Large intestine (tissue), 12 donors: ENCODE measurements at places on chromosomes 1 and 21. TPM values are rescaled to one million over a fixed set of nuclear protein-coding genes. Genes with fewer than 3 reads are reported as not detected.

Gene SLC45A3
- polyA plus RNA-seq: 9.3 TPM

Gene CD244
- polyA plus RNA-seq: 2.1 TPM

Gene SMCP
- polyA plus RNA-seq: not detected

Gene FMOD
- polyA plus RNA-seq: 104 TPM

Gene MSH4
- 0.24 TPM for polyA plus RNA-seq

Gene RCSD1
- 7.4 TPM for polyA plus RNA-seq

Gene CHRM3
- 9.5 TPM for polyA plus RNA-seq

Gene HFM1
- 1.5 TPM for polyA plus RNA-seq

Gene CMPK1
- 150 TPM for polyA plus RNA-seq

Gene PPM1J
- polyA plus RNA-seq: 0.52 TPM

Gene SPATA21
- not detected for polyA plus RNA-seq

Gene TMEM240
- 3.9 TPM for polyA plus RNA-seq

Gene VSIG8
- polyA plus RNA-seq: 0.06 TPM

GRCh38 chr1:115873184-115873583 is 32.3 kb upstream of the NHLH2 start:
- H3K27me3 ChIP-seq: peaks cover 16% of the 10 kb centered on the region
- DNase-seq: no peak
- no peak overlapping the region for H3K4me3 ChIP-seq
- H3K4me1 ChIP-seq: no peaks in the 10 kb centered on the region
- H3K36me3 ChIP-seq: no peaks in the 10 kb centered on the region

- peaks cover 2% of the 10 kb centered on the region for H3K4me1 ChIP-seq
- no peaks in the 10 kb centered on the region for H3K27me3 ChIP-seq
- DNase-seq: no peak
- H3K27ac ChIP-seq: no peak overlapping the region
Observed at GRCh38 chr1:187938092-187938491, 1109.3 kb downstream of the PLA2G4A start.

GRCh38 chr1:158099185-158099584 is 81.5 kb upstream of the CD1D start:
- no peak for DNase-seq
- no peaks in the 10 kb centered on the region for H3K27me3 ChIP-seq
- H3K4me3 ChIP-seq: no peak overlapping the region
- peaks cover 20% of the 10 kb centered on the region for H3K4me1 ChIP-seq
- H3K27ac ChIP-seq: no peak overlapping the region

- no peaks in the 10 kb centered on the region for H3K27me3 ChIP-seq
- no peaks in the 10 kb centered on the region for H3K4me1 ChIP-seq
- no peak overlapping the region for H3K4me3 ChIP-seq
- no peak overlapping the region for H3K27ac ChIP-seq
- H3K36me3 ChIP-seq: no peaks in the 10 kb centered on the region
- DNase-seq: no peak
Observed at GRCh38 chr1:200369131-200369530, 40.7 kb downstream of the ZNF281 start.

DNA sequence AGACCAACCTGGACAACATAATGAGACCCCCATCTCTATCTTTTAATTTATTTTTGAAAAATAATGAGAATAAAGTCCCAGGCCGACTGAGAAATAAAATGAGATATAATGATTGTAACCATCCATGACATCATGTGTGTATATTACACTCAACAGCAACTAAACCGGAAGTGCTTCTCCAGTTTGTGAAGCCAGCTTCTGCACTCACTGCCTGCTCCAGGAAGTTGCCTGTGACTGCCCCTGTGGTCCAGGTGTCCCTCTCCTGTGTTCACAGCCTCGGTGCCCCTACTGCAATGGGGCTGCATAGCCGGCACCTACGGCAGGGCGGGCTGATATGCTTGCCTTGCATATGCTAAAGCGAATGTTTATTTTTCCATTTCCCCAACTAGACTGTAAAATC is 68.3 kb downstream of the SSBP3 start:
- no peak overlapping the region for H3K4me3 ChIP-seq
- H3K4me1 ChIP-seq: peaks cover 25% of the 10 kb centered on the region
- no peak overlapping the region for H3K27ac ChIP-seq
- no peaks in the 10 kb centered on the region for H3K27me3 ChIP-seq

GRCh38 chr1:26288311-26288941 is 8.5 kb downstream of the SH3BGRL3 start:
- no peaks in the 10 kb centered on the region for H3K27me3 ChIP-seq
- H3K27ac ChIP-seq: no peak overlapping the region
- H3K4me3 ChIP-seq: no peak overlapping the region
- H3K36me3 ChIP-seq: peaks cover 16% of the 10 kb centered on the region
- no peak for DNase-seq

DNA sequence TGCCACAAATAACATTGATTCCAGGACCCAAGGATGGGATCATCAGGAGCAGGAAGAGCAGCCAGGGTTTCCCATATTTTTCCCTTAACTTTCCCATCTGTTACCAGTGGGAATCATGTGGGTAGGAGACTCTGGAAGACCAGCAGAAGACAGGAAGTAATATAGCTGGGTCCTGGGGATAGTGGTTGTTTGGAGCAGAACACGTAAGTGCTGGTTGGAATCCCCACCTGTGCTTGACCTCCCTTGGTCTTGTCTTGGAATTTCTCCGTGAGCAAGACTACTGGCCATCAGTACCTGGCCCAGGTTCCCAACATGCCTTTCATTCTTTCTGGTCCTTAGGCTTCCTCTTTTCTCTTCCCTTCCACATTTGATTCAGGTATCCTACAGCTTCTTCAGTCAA is 20.9 kb upstream of the SLC27A3 start:
- H3K4me1 ChIP-seq: peaks cover 27% of the 10 kb centered on the region
- no peak for DNase-seq

DNA sequence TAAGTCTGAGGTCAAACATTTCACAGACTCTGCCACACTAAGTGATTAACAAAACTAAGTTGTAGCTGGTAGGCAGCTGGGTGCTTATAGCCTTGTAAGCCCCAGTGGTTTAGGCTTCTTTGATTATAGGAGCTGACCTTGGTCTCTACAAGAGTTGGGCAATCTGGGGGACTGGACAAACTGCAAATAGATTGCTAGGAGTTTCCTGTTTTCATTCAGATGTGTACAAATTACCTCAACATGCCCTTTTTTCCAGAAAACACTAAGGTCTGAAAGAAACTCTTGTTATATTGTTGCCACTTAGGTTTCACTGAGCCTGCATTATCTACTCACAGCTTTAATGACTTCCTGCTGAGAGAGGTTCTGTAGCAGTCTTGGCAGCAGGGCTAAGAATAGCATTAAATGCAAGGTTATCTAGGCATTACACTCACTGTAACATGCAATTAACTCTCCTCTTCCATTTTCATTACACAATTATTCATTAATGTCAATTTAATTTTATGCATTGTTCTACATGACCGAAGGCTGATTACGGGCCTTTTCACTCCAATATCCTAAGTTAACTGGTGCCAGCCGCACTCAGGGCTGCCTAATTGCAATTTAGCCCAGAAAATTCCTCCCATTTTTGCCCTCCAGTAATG is 314.0 kb downstream of the LMO4 start:
- H3K4me1 ChIP-seq: peaks cover 4% of the 10 kb centered on the region
- peak; percentile 7 for DNase-seq
- no peak overlapping the region for H3K27ac ChIP-seq
- no peaks in the 10 kb centered on the region for H3K36me3 ChIP-seq
- H3K27me3 ChIP-seq: no peaks in the 10 kb centered on the region

DNA sequence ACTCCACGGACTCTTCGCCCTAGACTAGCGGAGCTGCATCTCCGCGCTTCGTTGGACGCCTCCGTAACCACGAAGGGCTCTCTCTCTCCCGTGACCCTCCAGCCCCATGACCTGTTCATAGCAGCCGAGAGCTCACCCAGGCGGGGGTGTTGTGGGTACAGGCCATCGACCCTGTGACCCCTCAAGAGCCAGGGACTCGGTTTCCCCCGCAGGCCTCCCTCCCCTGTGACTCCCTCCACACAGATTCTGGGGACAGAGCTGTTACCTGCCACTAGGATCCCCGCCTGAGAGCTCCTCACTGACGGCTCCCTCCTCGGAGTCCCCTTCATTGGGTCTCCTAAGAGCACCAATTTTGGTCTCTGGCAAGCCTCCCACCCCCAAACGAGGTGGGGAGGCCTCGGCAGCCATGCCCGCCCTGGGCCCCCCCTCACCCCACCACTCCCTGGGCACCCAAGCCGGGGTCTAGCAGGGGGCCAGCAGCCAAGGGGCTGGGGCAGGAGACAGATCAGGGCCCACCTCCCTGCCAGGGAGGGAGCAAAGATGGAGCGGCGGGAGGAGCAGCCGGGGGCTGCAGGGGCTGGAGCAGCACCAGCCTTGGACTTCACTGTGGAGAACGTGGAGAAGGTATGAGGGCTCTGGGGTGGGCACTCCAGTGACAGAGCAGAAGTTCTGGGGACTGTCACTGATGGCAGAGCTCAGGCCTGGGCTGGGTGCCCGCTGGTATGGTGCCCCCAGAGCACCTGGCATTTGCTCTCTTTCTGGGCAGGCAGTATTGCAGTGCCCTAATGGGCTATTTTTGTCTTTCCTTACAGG is 517 bp downstream of the IPO13 start:
- peak overlapping the region; percentile 80 for H3K4me3 ChIP-seq
- H3K4me1 ChIP-seq: peaks cover 17% of the 10 kb centered on the region
- peak overlapping the region; percentile 88 for H3K27ac ChIP-seq
- peaks cover 14% of the 10 kb centered on the region for H3K36me3 ChIP-seq
- no peak for DNase-seq

DNA sequence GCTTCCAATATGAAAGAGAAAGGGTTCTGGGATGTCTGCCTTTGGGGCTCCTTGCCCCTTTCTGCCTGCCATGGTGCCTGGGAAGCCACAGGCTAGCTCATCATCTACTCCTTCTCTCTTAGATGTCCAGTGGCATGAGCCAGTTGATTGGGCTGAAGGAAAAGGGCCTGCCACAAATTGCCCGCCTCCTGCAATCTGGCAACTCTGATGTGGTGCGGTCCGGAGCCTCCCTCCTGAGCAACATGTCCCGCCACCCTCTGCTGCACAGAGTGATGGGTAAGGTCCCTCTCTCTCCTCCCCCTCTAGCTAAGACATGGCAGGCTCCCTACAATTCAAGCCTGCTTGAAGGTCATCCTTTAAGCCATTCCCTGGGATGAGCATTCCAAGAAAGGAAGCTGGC is 41.0 kb downstream of the PKP1 start:
- no peak overlapping the region for H3K27ac ChIP-seq
- peaks cover 6% of the 10 kb centered on the region for H3K27me3 ChIP-seq
- no peak overlapping the region for H3K4me3 ChIP-seq

DNA sequence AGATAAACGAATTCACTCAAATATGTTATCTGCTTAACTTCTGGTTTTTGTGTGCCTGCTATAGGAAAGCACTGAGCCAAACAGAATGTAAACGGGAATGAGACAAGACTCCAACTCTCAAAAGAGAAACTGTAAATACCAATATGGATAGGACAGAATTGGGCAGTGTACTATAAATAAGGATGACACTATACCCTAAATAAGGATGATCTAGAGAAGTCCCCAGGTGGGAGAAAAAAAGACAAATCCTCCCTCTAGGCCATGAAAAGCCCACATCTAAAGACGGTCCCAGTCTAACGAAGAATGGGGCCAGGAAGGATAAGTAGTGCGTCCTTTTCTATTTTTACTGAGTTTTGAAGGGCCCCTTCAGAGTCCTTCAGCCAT is 1.5 kb upstream of the GABPB2 start:
- H3K4me3 ChIP-seq: no peak overlapping the region
- no peak for DNase-seq
- H3K4me1 ChIP-seq: peaks cover 4% of the 10 kb centered on the region
- H3K27me3 ChIP-seq: no peaks in the 10 kb centered on the region
- peaks cover 3% of the 10 kb centered on the region for H3K36me3 ChIP-seq
- no peak overlapping the region for H3K27ac ChIP-seq

GRCh38 chr21:31917108-31917507 is 44.3 kb downstream of the HUNK start:
- no peak overlapping the region for H3K4me3 ChIP-seq
- H3K36me3 ChIP-seq: peaks cover under 1% of the 10 kb centered on the region
- no peaks in the 10 kb centered on the region for H3K27me3 ChIP-seq
- H3K27ac ChIP-seq: no peak overlapping the region
- H3K4me1 ChIP-seq: no peaks in the 10 kb centered on the region
- no peak for DNase-seq

DNA sequence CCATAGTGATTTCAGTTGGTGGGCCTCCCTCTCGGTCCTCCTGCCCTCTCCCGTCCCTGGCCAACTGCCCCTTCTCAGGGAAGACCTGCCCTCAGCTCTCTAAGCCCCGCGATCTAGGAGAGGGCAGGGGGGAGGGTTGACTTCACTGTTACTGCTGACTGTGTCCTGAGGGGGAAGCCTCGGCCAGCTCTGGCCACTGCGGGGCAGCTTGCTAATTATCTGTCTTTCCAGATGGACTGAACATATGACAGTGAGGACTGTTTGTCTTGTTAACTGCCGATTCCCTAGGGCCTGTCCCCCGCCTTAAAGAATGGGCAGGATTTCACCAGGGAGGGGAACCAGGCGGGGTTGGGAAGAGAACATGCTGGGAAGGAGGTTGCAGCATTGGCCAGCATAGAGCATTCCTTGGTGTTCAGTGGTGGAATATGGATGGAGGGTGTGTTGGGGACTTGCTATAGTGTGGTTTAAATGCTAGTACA is 22.9 kb downstream of the NIPAL3 start:
- H3K4me1 ChIP-seq: no peaks in the 10 kb centered on the region
- DNase-seq: peak; percentile 32
- H3K4me3 ChIP-seq: no peak overlapping the region

- no peaks in the 10 kb centered on the region for H3K27me3 ChIP-seq
- H3K4me1 ChIP-seq: no peaks in the 10 kb centered on the region
- DNase-seq: no peak
- no peak overlapping the region for H3K4me3 ChIP-seq
Observed at GRCh38 chr1:98172022-98172421, 251.2 kb upstream of the DPYD start.

GRCh38 chr1:90724361-90724760 is 7.3 kb upstream of the BARHL2 start:
- DNase-seq: no peak
- H3K4me1 ChIP-seq: peaks cover 12% of the 10 kb centered on the region
- no peaks in the 10 kb centered on the region for H3K36me3 ChIP-seq

GRCh38 chr1:70864302-70864701 is 183.3 kb downstream of the PTGER3 start:
- no peak overlapping the region for H3K27ac ChIP-seq
- H3K36me3 ChIP-seq: no peaks in the 10 kb centered on the region
- H3K4me1 ChIP-seq: no peaks in the 10 kb centered on the region

DNA sequence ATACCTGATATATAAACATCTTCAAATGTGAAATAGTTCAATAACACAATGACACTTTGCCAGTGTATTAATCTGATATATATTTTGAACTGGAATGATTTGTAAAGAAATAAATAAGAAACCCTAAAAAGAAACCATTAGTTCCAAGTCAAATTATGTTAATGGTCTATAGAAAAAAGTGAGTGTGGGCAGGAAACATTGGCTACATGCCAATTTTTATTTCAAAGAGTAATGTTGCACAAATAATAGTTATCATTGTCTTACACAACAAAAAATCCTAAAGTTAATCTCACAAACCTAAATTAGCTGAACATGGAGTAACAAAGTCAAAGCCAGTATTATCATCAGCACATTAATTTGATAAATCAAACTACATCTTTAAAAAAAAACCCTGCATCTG is 37.9 kb upstream of the BATF3 start:
- no peak for DNase-seq
- no peaks in the 10 kb centered on the region for H3K4me1 ChIP-seq
- H3K36me3 ChIP-seq: peaks cover 2% of the 10 kb centered on the region
- no peak overlapping the region for H3K4me3 ChIP-seq
- H3K27ac ChIP-seq: no peak overlapping the region
- no peaks in the 10 kb centered on the region for H3K27me3 ChIP-seq

GRCh38 chr1:98700228-98700627 is 38.7 kb downstream of the SNX7 start:
- H3K27me3 ChIP-seq: no peaks in the 10 kb centered on the region
- H3K4me3 ChIP-seq: no peak overlapping the region
- H3K36me3 ChIP-seq: peaks cover 13% of the 10 kb centered on the region
- H3K4me1 ChIP-seq: peaks cover 4% of the 10 kb centered on the region
- no peak for DNase-seq
- H3K27ac ChIP-seq: no peak overlapping the region

- no peaks in the 10 kb centered on the region for H3K36me3 ChIP-seq
- H3K27ac ChIP-seq: no peak overlapping the region
- no peak overlapping the region for H3K4me3 ChIP-seq
Observed at GRCh38 chr1:163585796-163586195, 264.0 kb downstream of the NUF2 start.
